ENCODE measurements at places on chromosomes 11 and 22.

DNA sequence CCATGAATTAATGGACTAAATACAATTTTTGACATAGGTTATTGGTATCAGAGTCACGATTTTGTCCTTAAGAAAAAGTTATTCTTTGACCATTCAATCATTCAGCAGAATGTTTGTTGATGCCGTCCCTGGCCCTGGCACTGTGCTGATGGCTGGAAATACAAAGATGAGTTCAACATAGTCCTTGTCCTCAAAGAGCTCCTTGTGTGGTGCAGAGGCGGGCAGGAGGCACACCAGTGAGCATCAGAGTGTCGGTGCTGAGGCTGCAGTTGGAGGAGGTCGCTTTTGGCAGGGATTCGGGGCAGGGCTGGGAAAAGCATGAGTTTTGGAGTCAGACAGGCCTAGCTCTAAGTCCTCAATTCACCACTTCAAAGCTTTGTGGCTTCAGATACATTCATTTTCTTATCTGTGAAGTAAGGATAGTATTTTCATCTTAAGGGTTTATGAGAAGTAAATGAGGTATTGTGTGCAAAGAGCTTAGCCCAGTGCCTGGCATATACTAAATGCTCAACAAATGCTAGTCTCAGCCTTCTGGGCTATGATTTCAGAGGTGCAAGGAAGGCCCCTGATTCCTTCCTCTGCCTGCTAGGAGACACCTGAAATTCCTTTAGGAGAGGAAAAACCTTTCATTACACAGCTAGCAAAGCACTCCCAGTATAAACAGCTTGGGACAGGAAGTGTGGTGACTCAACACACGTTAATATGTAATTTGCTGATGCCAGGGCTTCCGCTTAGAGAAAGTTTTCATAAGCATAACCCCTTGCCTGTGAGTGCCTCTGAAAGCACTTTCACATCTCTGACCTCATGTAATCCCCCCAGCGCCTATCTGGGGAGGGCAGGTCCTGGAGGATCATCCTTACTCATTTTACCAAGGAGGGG is 113.8 kb downstream of the NECTIN1 start:
- DNase-seq, result no peak

DNA sequence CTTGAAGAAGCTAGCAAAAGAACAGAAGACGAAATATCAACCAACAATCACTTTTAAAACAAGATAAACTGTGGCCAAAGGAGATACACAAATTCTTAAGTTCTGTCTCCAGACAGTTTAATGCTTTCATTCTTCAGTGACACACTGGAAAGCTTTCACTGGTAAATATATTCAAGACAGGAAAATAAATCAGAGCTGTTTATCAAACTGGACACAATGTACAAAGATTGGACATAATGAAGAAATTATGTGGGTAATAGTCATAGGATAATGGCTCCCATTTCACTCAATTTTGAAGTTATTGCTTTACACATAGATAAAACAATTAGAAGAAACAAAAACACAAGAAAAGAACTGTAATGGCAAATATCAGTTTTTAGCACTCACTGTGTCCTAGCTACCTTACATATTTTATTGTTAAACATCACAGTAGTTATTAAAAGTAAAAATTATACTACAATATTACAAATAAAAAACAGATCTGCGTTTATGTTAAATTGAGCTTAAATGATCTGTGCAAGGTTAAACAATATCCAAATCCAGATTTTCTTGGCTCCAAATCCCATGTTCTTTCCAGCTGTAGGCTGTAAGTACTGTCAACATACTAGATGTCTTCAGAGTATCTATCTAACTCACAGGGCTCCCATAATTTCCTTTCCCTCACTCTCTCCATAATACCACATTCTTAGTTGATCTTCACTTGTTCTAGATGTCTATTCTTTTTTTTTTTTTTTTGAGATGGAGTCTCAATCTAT is 38.6 kb upstream of the NOX4 start:
- DNase-seq, result no peak

GRCh38 chr11:126485021-126485792 is 129.7 kb downstream of the ST3GAL4 start:
- no peak for DNase-seq

DNA sequence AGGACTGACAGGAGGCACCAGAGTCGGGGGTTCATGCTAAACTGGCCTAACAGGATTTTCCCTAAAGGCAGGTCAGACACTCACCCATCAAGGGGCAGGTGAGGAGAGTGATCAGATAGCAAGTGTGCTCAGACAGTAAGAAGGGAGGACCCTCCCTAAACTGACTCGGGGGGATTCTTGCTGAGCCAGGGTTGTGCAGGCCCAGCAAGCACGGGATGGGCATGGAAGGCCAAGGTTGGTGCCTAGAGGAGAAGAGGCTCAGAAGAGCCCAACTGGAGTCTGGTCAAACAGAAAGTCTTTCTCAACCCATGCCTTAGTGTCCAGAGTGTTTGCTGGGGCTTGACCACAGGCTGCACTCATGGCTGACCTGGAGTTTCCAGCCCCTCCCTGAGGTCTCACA is 6.2 kb upstream of the APOL1 start:
- no peak for DNase-seq

- DNase-seq, result no peak
Measured at GRCh38 chr11:12678092-12678491, 3.9 kb downstream of the TEAD1 start.

GRCh38 chr11:112665291-112665690 is 295.9 kb upstream of the NCAM1 start:
- no peak for DNase-seq

- DNase-seq, result no peak
Measured at GRCh38 chr11:77053217-77054015, 13.4 kb upstream of the CAPN5 start.

- peak; percentile 98 for DNase-seq
Measured at GRCh38 chr11:69088676-69089146, 40.0 kb downstream of the TPCN2 start.

GRCh38 chr22:50440544-50441249 is 34.1 kb downstream of the SBF1 start:
- DNase-seq, result no peak

DNA sequence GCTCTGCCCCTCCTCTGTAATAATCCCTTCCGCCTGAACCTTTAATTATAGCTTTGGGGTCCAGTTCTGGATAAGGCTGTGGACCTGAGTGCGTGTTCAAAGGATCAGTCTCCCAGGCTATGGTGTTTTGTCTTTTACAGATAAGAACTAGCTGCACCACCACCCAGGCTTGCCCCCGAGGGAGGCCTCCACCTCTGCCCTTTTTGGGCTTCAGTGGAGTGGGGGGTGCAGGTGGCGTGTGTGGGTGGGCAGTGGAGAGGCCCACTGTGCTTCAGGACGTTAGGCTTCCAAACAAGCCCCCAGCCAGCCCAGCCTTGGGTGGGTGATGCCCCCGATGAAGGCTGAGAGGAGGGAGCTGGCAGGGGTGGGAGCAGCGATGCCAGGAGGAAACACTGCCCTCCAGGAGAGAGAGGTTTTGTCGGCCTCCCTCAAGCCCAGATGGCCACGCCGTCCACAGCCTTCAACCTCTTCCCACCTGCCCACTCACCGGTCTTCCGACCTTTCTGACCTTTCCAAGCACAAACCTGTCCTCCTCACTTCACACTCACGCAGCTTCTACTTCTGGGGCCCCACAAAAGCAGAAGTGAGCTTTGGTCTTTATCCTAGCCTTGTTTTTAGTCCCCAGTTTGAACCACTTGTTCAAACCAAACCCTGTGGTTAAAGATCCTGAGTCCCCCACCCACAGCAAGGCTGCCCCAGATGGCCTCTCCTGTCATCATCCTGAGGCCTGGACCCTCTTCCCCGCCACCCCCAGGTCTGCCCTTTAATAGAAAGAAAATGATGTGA is 20.4 kb downstream of the PSMD13 start:
- DNase-seq, result no peak

DNA sequence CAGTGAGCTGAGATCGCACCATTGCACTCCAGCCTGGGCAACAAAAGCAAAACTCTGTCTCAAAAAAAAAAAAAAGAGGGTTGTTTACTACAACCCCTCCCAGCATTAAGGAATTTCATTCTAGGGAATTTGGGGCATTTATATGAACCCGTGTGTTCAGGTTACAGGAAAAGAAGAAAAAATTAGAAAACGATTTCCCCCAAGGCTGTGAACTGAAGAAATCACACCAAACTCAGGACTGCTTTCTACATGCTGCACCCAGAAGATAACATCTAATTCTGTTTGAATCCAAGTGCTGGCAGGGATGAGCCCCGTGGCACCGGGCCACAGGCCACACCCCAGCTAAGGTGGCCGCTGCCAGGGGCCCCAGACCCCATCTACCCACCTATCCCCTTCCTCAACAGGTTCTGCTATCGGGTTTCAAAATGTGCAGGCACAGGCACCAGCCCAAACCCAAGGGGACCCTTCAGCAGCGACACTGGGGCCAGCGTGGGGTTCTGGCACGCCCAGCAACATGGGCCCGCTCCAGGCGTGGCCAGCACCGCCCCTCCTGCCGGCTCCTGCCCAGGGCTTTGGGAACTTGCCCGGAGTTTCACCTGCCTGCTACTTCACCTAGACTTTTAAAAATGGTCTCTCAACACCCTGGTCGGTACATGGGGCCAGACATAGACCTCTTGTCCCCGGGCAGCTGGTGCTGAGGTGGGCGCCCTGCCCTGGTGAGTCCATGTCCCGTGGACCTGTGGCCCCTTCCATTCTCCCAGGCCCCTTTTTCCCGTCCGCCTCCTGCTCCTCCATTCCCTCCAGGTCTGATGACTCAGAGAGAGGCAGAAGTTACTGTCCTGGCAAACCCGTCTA is 11.8 kb downstream of the CELSR1 start:
- no peak for DNase-seq

GRCh38 chr11:110296226-110297075 is at the start of gene RDX:
RDX (minus strand) TSS chr11:110296614; CDS start chr11:110279692, 16,922 bp downstream.
- peak; percentile 89 for DNase-seq
